ENCODE measurements at places on chromosomes 13 and 19. TPM values are rescaled to one million over a fixed set of nuclear protein-coding genes. Genes with fewer than 3 reads are reported as not detected.

The CDKN2D gene
- 3.3 TPM for total RNA-seq

GRCh38 chr19:50046649-50047503, 21.1 kb downstream of the ZNF473 start:
- no peak for DNase-seq

DNA sequence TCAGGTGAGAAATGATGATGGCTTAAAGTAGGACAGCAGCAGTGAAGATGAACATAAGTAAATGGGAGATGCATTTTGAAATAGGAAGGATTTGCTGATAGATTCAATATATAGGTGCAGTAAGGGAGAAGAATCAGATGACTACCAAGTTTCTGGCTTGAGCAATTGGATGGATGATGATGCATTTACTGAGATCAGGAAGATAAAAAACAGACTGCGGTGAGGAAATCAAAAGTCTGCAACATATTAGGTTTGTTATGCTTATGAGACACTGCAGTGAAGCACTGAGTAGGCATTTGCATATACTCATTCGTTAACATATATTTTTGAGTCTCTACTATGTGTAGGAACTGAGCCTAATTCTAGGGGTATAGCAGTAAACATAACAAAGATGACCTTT, 184.2 kb downstream of the LACC1 start:
- DNase-seq, result peak; percentile 24

DNA sequence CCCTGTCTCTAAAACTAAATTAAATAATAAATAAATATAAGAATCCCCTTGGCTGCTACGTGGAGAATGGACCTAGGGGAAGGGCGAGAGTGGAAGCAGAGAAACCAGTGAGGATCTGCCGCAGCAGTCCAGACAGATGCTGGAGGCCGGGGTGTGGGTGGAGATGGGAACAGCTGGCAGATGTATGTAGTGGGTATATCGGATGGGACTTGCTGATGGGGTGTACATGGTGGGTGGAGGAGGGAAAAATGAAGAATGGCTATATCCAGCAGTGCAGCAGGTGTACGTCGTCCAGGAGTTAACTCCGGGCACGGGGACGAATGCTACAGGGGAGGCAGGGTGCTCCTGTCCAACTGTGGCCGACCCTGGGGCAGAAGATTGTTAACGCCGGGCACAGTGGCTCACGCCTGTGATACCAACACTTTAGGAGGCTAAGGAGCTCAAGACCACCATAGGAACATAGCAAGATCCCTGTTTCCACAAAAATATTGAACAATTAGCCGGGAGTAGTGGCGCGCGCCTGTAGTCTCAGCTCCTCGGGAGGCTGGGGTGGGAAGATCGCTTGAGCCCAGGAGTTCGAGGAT, 654 bp downstream of the CEP89 start:
- no peak for DNase-seq
